H9 (cell line): ENCODE measurements at places on chromosomes 12 and 14. TPM values are rescaled to one million over a fixed set of nuclear protein-coding genes. Genes with fewer than 3 reads are reported as not detected.

NDUFA12 gene
- 104 and 105 TPM in 2 replicates for total RNA-seq

RFX4 gene
- 0.13 and 0.57 TPM in 2 replicates for total RNA-seq

NINJ2 gene
- total RNA-seq, result 0.24 and 0.77 TPM in 2 replicates

TAS2R42 gene
- total RNA-seq, result not detected in 2 replicates

DTX1 gene
- total RNA-seq, result 3.0 and 3.5 TPM in 2 replicates

GPR84 gene
- total RNA-seq, result not detected in 2 replicates

NEDD8 gene
- 214 and 225 TPM in 2 replicates for total RNA-seq

FBLN5 gene
- total RNA-seq, result 1.0 and 1.3 TPM in 2 replicates

ASCL1 gene
- total RNA-seq, result 0.20 TPM in 1 of 2 replicates, not detected in the other

MMP17 gene
- 14.8 and 16.0 TPM in 2 replicates for total RNA-seq

NPAS3 gene
- 0.17 and 0.22 TPM in 2 replicates for total RNA-seq

PUS1 gene
- 116 and 117 TPM in 2 replicates for total RNA-seq

GRCh38 chr14:98203421-98203820 is 1068.6 kb downstream of the BCL11B start:
- DNase-seq, result no peak

GRCh38 chr12:10388624-10389413 is 1.0 kb downstream of the KLRK1 start:
- DNase-seq, result no peak

DNA sequence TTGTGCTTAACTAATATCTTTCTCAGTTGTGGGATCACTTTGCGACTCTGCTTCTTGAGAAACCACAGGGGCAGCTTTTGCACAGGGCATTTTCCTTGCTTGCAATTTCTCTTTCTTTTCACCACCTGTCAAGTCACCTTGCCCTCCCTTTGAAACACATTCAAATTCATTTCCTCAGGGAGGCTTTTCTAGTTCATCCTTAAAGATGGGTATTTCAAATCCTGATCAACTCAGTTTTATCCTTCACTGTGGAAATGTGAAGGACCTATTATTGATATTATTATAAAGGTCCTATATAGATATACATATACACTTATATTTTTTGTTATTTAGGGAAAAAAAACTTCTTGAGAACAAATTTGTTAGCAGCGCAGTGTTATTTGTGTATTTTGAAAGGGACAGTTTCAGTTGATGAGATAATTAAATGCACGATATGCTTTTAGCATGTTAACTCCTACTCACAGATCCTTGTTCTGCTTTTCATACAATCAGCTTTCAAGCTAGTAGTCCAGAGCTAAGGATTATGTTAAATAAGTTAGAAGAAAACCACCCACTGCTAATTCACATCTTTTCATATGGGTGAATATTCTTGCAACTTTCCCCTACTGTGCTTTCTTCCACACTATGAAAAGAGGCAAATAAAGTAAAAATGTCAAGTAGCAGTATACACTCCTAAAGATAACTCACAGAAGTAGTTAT is 501.4 kb upstream of the RGS6 start:
- no peak for DNase-seq

GRCh38 chr12:107296681-107297089 is 203.3 kb upstream of the CRY1 start:
- DNase-seq, result no peak

DNA sequence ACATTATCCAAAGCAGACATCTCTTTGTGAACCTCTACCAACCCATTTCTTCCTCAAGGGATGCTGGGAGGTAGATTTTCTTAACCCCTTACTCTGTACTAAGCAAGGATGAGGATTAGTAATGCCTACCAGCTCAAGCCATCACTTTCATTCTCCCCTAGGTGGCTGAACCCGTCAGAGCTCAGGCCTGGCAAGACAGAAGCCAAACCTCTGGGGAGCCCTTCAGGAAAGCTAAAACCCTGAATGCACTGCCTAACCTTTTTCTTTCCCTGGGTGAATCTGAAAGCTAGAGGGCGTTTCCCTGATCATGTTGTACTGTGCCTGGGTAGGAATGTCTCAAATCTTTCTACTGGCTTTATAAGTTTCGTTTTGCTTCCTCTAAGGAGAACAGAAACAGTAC is 617.3 kb downstream of the RPL10L start:
- peak; percentile 44 for DNase-seq

DNA sequence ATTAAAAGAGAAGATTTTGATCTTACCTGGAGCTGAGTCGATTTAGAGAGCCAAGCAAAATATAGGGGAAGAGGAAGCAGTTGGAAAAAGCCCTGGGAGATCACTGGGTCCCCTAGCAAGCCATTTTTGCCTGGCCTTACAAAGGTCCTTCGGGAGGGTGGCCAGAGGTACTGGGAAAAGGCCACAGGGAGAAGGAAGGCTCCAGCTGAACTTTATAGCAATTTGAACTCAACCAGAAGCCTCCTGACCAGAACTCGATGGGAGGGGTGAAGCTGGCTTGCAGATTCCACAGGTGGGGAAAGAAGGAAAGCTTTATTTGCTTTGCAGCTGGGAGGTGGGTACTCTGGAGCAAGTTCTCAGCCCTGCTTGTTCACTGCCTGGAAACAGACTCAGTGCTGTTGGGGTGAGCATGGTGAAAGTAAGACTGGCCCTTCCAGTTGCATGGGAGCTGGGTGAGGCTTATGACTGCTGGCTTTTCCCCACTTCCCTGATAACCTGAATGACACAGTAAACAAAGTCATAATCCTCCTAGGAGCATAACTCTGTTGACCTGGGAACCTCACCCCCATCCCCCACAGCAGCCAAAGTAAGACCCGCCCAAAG is 855.8 kb downstream of the FSCB start:
- DNase-seq, result no peak

GRCh38 chr12:93819050-93819491 is 141.9 kb downstream of the CRADD start:
- DNase-seq, result no peak

- no peak for DNase-seq
Observed at GRCh38 chr14:77790566-77791224, 9.2 kb upstream of the ADCK1 start.

- no peak for DNase-seq
Observed at GRCh38 chr14:98945611-98946570, 326.1 kb downstream of the BCL11B start.

GRCh38 chr14:103699261-103699661 is 16.0 kb downstream of the XRCC3 start:
- no peak for DNase-seq

- no peak for DNase-seq
Observed at GRCh38 chr14:70780396-70781075, 28.8 kb downstream of the MAP3K9 start.

- DNase-seq, result no peak
Observed at GRCh38 chr14:61120576-61120975, 139.5 kb downstream of the SLC38A6 start.

- DNase-seq, result no peak
Observed at GRCh38 chr14:79419571-79420327, 791.6 kb downstream of the DIO2 start.

DNA sequence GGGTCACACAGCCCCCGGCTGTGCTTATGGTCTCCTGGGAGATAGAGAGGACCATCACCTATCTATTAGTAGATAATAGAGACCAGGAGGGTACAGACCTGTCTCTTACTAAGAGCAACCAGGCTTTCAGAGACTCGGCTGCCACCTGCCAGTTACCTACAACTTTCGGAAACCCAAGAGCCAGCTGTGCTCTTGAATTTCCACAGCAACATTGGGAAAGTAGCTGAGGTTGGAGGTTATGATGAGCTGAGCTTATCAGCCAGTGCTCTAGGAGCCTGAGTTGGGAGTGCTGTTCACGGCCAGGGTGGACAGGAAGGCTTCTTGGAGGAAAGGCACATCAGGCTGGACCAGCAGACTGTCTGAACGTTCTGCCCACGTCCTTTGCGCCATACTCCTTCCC is 67.6 kb downstream of the RIN3 start:
- DNase-seq, result no peak

GRCh38 chr14:19800282-19801117 is 3.1 kb upstream of the OR4N2 start:
- DNase-seq, result no peak

- DNase-seq, result no peak
Observed at GRCh38 chr14:100015251-100015655, 50.0 kb upstream of the EVL start.

DNA sequence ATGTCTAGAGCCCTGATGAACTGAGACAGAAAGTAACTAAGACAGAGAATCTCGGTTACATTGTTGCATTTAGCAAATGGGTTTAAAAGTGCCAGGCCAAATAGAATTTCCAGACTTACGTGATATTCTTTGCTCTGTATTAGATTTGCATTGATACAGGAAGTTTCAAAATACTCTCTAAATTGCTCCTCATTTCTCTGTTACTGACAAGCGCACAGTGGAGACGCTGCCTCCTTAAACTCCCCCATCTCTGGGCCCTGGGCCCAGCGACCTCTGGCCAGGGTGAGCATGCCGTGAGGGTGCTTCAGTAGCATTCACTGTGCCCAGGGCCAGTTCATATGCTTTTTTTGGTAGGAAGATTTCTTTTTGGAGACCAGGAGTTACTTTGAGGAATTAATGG is 22.9 kb upstream of the EVL start:
- DNase-seq, result no peak

DNA sequence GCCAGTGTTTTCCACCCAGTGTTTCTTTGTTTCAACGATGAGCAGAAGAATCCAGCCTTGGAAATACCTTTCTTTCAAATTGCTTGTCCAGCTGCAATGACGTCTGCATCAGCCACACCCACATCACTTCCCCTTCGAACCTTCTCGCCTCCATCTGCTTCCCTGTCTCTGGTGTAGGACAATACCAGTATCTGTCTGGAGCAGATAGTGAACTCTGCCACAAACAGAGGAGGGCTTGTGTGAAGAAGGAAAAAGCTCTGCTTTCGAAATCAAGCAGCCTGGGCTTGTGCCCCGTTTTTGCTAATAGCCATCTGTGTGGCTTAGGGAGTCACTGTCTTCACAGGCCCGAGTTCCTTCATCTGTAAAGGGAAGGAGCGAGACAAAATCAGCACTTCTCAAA is 415.4 kb downstream of the ZFP36L1 start:
- no peak for DNase-seq

GRCh38 chr12:126362493-126362892 is 1297.3 kb downstream of the AACS start:
- no peak for DNase-seq

- DNase-seq, result no peak
Observed at GRCh38 chr12:87116780-87117179, 860.6 kb upstream of the MGAT4C start.

- no peak for DNase-seq
Observed at GRCh38 chr14:93173943-93174395, 10.7 kb downstream of the MOAP1 start.

DNA sequence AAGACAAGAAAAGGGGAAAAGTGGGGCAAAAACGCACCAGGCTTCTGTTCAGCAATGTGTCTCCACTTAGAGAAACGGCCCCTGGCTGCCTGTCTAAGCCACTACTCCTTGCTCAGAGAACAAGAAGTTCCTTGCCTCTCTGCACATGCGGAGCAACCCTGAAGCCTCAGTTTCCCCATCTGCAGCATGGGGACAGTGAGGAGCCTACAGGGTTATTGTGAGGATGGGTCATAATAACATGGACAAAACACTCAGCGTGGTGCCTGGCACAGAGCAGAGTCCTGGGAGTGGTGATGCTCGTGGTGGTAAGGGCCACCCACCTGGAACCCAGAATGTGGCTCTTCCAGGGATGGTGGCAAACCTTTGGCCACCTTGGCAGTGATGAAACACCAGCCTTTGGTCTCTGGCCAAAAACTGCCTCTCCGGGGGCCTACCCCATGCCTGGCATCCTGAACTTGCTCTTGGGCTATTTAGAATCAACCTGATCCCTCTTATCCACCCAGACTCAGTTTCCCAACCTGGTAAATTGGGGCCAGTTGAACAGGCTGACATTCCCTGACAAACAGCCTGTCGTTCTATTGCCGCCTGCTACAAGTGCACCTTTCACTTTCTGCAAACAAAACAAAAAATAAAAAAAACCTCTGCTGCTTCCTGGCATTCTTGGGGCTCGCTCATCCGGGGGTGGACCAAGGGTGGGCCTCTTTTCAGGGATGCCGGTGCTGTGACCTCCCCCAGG is 56.5 kb upstream of the DLK1 start:
- DNase-seq, result no peak

DNA sequence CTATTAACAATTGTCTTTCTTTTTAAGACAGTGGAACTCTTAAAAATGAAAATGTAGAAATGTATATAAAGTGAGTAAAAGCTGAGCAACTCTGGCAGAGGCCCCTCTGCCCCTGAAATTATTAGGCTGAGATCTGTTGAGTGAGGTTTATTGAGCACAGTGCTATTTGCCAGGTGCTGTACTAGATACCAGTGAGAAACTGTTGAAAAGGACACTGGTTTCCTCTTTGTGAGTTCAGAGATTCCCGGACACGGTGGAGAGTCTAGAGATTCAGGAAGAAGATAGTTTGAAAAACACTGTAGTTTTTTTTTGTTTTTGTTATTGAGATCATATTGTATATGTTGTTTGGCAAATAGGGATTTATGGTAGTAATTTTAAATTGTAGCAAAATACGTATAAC is 11.2 kb downstream of the ACVR1B start:
- no peak for DNase-seq

DNA sequence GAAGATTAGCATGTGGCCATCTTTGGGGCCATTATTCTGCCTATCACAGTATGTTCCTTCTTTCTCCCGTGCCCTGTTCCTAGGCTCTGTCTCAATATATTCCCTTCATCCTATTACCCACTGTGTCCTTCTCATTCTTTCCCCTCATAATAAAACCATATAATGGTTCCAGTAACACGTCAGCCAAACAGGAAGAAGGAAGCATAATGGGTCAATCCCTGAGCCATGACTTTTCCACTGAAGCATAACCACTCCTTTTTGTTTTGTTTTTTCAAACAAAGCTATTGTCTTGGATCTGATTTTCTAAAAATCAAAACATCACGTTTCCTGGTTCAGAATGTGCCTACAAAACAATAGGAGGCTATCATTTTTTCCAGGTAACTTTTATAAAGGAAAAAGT is 21.3 kb upstream of the RHOJ start:
- DNase-seq, result no peak

DNA sequence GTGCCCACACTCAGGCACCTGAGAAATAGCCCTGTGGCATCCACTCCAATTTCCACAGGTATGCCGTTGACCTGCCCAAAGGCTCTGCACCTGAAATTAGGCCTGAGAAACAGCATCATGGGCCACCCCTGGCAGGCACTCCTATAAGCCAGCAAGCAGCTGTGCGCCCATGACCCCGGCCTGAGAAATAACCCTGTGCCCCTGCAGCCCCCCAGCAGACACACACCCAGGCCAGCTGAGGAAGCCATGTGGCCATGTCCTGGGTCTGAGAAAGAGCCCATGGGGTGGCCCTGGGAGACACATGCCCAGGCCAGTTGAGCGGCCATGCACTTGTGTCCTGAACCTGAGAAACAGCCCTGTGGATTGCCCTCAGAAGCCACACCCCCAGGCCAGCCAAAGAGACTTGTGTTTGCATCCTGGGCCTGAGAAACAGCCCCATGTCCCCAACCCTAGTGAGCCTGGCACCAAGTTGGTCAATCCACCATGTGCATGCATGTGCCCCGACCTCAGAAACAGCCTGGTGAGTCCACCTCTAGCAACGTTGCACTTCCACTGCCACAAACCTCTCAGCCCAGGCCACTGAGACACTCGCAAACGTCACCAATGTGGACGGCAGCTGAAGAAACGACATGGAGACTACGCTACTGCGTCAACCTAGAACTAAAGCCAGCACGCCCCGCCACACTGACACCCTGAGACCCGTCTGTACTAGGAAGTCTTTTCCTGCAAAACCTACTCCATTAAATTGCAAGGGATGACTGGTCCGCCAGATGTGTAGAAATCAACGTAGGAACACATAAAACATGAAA is 411.9 kb downstream of the TMEM121 start:
- DNase-seq, result no peak
